Head of caudate nucleus (tissue), 42 donors: ENCODE measurements at places on chromosomes 13 and 19.
A peak's percentile ranks its signal among the peaks of the same experiment; 100 is the strongest.

DNA sequence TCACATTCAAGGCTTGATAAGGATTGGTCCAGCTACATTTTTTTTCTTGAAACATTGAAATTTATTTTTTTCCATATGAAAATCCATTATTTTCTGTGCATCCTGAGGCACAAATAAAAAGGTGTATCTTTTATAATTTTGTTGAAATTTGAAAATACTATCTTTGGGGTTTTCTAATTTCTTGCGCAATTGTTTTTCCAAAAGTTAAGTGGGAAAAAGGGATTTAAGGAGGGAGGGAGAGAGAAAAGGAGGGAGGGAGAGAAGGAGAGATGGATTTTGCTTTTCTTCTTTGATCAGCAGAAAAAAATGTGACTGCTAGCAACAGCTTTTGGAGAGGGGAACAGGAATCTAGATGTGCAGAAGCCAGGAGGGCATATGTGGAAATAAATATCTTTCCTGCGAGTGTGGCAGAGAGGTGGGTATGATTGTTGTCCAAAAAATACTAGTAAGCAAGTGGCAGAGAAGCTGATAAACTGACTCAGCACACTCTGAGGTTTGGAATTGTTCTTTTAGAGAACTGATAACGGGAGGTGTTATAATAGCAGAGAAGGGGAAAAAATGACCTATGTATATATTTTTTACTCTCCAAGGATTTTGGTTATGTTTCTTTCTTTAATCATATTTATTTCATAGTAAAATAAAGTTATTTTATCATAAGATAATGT is 61.2 kb upstream of the EDNRB start:
- no peak for DNase-seq

DNA sequence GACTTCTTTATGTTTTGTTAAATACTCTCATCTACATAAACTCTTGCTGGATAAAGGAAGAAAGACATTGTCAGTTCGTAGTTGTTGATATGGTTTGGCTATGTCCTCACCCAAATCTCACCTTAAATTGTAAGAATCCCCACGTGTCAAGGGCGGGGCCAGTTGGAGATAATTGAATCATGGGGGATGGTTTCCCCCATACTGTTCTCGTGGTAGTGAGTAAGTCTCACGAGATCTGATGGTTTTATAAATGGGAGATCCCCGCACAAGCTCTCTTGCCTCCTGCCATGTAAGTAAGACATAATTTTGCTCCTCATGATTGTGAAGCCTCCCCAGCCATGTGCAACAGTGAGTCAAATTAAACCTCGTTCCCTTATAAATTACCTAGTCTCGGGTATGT is 3.6 kb downstream of the ADGRE1 start:
- DNase-seq, result no peak

- peak; percentile 72 for DNase-seq
Measured at GRCh38 chr13:26985285-26985878, 186.2 kb downstream of the USP12 start.

DNA sequence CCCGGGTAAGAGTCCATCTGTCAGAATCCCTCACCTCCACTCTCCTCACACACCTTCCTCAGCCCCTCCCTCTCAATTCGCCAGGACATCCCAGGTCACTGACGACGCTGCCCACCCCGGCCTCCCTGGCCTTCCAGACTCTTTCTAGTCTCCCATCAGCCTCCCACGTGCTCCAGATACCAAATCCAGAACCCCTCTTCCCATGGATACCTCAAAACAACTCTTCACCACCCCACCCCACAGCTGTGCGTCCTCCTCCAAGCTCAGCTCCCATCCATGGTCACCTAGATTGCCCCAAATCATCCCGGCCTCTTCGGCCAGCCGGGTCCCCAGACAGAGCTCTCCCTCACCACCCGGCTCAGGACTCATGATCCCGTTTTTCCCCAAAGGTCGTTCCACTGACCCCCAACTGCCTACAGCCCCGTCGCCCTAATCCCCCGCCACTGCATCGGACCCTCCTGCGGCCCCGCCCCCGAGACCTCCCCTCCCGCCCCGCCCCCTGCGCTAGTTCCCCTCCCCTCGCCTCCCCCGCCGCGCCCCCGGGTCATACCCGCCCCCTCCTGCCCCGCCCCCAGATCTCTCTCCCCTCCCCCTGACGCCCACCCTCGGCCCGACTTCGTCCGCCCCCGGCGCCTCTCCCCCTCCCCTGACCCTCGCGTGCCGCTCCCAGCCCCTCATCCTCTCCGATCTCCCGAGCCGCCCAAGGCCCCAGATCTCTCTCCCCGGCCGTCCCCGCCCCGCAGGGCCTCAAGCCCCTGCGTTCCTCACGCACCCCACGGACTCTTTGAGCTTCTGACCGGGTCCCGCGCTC is 546 bp downstream of the UBXN6 start:
- DNase-seq, result no peak

DNA sequence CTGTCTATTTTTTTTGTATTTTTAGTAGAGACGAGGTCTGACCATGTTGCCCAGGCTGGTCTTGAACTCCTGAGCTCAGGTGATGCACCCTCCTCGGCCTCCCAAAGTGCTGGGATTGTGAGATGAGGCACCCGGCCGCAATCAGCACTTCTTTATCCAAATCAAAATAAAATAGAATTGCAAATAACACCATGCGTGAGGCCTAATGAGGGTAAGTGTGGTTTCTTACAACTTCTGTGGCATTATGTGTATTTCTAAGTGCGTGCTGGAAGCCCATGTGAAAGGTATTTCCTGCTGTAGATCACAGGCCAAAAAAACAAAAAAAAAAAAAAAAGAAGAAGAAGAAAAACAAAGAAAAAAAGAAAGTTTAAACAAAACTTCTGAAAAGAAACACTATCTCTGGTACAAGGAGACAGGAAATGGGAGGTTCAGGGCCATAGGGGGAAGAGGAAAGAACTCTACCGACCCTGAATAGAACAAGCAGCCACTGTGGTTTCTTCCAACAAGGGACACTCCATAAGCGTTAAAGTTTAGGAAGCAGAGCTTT is 3.0 kb upstream of the GRAMD1A start:
- no peak for DNase-seq

DNA sequence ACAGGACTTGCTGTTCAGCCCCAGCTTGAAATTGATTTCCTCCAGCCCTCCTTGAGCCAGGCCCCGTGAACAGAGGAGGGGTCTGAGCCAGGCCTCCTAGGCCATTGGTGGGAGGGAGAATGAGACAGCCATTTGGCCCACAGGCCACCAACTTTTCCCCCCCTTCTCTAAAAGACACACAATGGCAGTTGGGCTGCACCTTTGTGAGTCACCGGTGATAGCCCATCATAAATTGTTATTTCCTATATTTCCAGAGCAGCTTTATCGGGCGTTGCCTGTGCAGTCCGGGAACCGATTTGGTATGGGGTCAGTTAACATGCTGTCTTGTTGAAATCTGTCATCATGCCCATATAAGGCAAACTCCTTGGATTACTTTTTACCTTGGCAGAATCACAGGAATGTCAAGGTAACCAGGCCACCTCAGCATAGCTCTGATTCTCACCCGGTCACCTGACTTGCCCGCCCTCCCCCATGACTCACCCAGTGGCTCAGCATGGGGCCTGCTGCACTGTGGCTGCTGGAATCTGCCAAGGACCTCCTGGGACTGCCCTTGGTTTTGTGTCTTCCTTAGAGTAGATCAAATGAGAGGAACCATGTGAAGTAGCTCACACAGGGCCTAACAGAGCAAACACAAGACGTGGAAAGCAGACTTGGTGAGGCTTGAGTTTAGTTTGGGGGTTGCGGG is 36.1 kb downstream of the ACTN4 start:
- peak; percentile 48 for DNase-seq

DNA sequence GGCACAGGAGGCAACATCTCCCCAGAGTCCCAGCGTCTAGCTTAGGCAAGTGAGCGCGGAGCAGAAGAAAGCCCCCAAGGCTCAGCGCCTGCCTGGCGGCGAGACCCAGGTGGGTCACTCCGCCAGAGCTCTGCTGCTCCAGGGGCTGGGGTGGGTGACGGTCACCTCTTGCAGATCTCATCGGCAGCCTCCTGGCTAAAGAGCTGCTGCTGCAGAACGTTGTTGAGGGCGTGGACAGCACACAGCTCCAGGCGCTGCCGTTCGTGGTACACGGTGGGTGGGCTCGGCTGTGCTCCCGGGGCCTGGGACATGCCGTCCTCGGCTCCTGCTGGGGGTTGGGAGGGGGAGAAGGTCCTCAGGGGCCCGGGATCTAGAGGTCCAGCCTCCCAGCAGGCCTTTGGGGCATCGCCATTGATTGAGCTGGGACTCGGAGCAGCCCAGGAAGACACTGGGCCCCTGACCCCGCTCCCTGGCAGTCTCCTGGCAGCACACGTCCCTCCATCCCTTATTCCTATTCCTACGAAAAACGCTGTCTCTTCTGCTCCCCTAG is 795 bp downstream of the JOSD2 start:
- DNase-seq, result no peak

GRCh38 chr19:17379221-17379631 is 2.1 kb upstream of the PLVAP start:
- no peak for DNase-seq

DNA sequence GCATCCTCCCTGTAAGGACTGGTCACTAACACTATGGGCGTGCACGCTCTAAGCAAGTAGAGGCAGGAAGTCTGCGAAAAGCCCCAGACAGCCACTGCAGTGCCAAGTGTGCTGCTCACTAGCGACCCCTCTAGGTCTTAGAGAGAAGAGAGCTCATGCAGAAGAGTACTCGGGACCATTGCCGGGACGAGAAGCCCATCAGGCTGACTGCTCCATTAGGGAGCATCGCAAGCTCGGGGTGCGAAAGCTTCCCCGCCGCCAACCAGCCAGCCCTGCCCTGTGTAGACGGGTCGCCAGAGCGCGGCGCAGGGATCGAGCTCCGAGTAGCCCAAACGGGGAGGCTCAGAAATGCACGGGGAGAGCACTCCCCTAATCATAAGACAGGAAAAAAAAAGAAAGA is 16.6 kb downstream of the POU4F1 start:
- DNase-seq, result no peak

DNA sequence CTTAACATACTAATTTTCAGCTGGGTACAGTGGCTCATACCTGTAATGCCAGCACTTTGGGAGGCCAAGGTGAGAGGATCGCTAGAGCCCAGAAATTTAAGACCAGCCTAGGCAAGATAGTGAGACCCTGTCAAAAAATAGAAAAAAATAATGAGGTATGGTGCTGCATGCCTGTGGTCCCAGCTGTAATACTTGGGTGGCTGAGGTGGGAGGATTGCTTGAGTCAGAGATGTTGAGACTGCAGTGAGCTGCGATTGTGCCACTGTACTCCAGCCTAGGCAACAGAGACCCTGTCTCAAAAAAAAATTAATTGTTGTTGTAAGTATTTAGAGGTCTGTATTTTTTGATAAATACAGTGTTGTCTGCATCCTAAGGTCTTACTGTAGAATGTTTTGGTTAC is 66.8 kb downstream of the FNDC3A start:
- no peak for DNase-seq

GRCh38 chr19:38706792-38707511 is 37.3 kb downstream of the CAPN12 start:
- no peak for DNase-seq

DNA sequence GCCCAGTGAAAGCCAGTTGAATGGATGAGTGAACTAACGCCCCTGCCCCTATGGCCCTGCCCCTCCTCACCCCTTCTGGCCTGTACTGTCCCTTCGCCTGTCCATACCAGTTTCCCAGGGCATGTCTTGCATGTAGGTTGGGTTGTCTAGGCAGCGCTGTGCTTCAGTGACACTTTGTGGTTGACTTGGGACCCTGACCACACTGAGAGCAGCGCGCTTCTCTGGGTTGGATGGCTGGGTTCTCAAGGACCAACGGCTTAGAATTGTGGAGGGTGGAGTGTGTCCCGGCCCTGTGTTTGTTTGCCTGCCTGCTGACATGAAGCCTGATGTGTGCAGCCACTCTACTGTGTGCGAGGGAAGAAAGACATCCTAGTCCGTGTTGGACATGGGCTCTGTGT is 15.8 kb downstream of the GATAD2A start:
- DNase-seq, result no peak

- no peak for DNase-seq
Measured at GRCh38 chr13:113618455-113618854, 33.9 kb downstream of the TFDP1 start.

- no peak for DNase-seq
Measured at GRCh38 chr13:50993934-50994333, 84.3 kb downstream of the RNASEH2B start.

DNA sequence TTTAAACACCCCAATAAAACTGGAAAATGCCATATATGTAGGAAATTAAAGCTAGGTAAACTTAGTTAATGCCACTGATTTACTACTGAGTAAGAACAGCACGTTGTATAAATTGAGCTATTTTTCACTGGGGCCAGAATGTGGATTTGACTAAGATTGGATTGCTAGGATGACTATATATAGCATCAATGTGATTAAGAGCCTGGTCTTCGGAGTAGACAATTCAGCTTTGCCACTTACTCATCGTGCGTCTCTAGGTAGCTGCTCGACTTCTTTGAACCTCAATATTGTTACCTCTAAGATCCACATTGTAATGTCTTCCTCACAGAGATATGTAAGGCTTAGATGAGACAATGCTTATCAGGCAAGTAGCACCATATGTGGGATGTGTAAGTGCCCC is 462.5 kb downstream of the KLF12 start:
- no peak for DNase-seq

GRCh38 chr19:29187676-29188075 is 25.3 kb downstream of the UQCRFS1 start:
- no peak for DNase-seq

GRCh38 chr13:102651892-102652291 is 43.0 kb downstream of the METTL21C start:
- no peak for DNase-seq

- DNase-seq, result no peak
Measured at GRCh38 chr13:80038371-80038770, 302.6 kb downstream of the SPRY2 start.

- no peak for DNase-seq
Measured at GRCh38 chr13:114049026-114049425, 75.2 kb upstream of the C13orf46 start.

- no peak for DNase-seq
Measured at GRCh38 chr19:34366738-34367623, 2.0 kb downstream of the GPI start.

DNA sequence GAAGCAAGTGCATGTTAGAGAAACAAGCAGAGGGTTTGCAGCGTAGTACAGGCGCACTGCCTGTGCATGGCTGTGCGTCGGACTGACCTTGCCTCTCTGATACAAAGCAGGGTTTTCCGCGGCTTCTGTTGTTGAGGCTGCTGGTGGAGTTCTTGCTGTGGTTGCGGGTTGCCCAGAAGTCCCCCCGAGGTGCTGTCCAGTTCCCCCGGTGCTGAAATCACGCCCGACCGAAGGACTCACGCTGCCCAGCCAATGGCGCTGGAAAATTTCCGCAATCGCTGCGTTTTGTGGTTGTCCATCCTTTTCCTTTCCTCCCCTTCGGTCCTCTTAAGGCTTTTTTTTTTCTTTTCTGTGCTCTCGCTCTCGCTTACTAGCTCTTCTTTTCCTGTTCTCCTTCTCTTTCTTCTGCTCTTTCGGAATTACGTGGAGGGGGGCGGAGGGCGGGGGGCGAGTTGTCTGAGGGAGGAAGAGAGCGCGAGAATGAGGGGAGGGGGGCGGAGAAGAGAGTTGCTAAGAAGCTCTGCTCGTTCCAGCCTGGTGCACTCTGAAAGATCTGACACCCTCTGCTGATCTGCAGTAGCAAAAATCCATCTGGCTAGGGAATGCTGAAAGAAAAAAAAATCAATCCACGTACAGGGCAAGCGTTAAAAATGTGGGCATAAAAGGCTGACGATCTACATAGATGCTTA is at the start of gene SLITRK1:
SLITRK1 (minus strand) TSS at position 558 of the 689 bp plus-strand sequence. CDS start 967 bp downstream, outside the sequence.
- DNase-seq, result peak; percentile 84

GRCh38 chr13:106284358-106284757 is 251.1 kb downstream of the EFNB2 start:
- no peak for DNase-seq

GRCh38 chr19:29606420-29606747 is 301 bp downstream of the POP4 start:
- no peak for DNase-seq
